ENCODE measurements at places on chromosomes 3 and 15.

GRCh38 chr3:99666201-99666600 is 27.8 kb downstream of the COL8A1 start:
- peak; percentile 62 for DNase-seq

DNA sequence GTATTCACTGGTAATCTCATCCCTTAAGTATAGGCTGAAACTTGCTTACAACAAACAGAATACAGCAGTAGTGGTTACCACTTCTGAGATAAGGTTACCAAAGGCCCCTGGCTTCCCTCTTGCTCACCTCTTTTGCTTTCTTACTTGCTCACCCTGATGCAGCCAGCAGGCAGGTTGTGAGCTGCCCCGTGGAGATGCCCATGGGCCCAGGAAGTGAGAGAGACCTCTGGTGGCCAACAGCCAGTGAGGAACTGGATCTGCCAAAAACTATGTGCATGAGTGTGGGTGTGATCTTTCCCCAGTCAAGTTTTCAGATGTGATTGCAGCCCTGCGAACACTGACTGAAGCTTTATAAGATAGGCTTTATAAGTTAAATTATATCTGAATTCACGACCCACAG is 48.7 kb downstream of the NMNAT3 start:
- peak; percentile 3 for DNase-seq

DNA sequence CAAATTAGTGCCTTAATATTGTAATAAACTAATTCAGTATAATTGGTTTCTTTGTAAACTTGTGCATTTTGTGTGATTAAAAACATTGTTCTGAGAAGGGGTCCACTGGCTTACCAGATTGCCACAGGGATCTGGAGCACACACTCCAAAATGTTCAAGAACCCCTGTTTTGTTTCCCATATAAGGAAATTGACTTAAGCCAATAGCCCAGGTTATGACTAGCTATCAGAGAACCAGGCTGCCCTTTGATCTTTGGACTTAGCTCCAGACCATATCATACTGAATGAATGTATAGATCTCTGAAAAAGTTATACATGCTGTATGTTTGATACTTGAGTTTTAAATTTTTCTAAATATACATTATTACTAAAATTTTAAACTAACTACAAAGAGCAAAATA is 91.7 kb downstream of the NPTN start:
- no peak for DNase-seq

- DNase-seq: no peak
Measured at GRCh38 chr3:32430900-32431299, 39.2 kb downstream of the CMTM7 start.

DNA sequence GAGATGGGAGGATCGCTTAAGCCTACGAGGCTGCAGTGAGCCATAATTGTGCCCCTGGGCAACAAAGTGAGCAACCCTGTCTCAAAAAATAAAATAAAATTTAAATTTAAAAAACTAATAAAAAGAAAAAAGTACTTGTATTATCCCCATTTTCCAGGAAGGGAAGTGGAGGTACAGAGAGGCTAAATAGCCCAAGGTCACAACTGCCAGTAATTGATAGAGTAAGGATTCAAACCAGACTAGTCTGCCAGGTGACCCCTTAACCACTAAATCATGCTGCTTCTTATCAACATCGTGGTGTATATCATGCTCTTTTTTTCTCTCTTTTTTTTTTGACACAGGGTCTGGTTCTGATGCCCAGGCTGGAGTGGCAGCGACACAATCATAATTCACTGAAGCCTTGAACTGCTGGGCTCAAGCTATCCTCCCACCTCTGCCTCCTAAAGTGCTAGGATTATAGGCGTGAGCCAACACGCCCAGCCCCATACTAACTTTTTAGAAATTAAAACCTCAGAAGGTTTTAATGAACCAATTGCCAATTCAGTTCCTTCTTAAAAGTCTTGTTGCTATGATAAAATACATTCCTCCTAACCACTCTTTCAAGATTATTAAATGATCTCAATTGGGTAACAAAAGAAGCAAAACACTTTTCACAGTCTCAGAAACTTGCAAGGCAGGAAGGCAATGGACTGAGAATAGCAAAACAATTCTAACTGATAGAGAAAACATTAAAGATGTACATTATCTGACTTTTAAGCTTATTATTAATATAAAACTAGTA is 30.5 kb downstream of the HERC1 start:
- no peak for DNase-seq

- DNase-seq: peak; percentile 74
Measured at GRCh38 chr3:115692887-115693524, 69.7 kb downstream of the GAP43 start.

GRCh38 chr3:43223670-43224364 is 62.5 kb upstream of the SNRK start:
- peak; percentile 1 for DNase-seq

GRCh38 chr3:10015461-10015904 is 10.8 kb upstream of the FANCD2 start:
- DNase-seq: peak; percentile 27

GRCh38 chr15:80776420-80777045 is 2.6 kb upstream of the CEMIP start:
- peak; percentile 69 for DNase-seq

DNA sequence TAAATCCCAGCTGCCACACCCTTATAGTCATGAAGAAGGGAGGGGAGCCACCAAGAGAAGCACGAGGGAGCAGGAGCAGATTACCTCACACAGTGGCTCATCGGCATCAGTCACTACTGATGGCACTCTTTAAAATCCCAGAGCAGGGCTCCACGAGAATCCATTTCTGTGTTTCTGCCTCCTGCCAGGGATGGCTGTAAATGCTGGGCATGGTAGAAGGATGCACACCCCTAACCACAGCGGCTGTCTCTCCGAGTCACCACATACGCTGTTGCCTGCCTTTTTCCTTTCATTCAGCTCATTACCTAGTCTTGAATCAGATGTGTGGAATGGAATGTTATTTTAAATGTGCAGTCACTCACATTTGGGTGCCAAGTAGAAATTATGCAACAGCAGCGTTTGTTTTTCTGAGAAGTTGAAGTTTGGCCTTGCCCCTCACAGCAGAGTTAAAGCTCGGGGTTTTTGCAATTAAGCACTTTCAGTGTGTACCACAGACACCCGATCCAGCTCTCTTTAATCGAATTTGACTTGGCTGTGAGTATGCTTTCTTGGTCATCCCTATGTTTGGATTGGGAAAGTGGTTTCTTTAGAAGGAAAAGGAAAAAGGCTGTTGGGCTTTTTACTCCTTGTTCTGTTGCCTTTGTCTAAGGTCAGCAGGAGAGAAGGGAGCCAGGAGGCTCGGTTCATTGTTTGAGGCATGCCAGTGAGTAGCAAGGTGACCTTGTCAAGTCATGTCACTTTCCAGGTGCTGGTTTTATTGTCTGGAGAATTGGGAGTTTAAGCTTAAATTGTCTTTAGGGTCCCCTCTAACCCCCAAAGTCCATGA is 284.2 kb upstream of the TPM1 start:
- DNase-seq: peak; percentile 64

DNA sequence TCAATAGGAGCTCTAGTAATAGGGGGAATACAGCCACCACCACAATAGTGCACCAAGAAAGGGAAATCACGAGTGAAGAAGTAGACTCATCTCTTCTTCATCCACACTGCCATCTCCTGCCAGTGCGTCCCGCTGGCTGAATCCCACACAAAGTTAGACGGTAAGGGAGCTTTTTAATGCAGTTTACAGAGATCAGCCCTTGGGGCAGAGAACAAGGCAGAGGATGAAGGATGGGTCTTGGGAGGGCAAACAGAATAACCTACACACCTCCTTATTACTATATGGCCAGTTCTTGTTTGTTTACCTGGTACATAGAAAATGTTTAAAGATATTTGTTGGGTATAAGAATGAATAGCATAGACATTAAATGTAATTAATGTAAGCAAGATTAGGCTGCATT is 11.0 kb upstream of the DPH6 start:
- DNase-seq: no peak

GRCh38 chr3:71016178-71016845 is 567.2 kb downstream of the FOXP1 start:
- DNase-seq: no peak

GRCh38 chr3:12590096-12590495 is 33.2 kb downstream of the MKRN2 start:
- no peak for DNase-seq

GRCh38 chr3:53833700-53834099 is 12.5 kb downstream of the CHDH start:
- DNase-seq: no peak

DNA sequence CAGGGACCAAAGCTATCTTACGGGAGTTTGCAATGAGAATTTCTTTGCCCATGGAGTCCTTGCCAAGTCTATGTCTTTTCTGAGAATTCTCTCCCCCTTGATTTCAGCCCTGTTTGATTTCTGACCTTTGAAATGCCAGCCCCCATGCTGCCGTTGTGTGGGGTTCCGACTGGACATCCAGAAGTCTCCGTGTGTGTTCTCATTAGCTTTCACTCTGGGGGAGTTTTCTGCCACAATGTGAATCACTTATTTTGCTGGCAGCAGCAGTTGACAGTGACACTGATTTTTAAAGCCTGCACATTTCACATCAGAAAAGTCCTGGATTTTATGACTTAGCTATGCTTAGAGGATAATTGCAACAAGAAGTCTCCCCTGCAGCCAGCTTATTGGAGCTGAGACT is 98.4 kb upstream of the CTDSPL start:
- no peak for DNase-seq

DNA sequence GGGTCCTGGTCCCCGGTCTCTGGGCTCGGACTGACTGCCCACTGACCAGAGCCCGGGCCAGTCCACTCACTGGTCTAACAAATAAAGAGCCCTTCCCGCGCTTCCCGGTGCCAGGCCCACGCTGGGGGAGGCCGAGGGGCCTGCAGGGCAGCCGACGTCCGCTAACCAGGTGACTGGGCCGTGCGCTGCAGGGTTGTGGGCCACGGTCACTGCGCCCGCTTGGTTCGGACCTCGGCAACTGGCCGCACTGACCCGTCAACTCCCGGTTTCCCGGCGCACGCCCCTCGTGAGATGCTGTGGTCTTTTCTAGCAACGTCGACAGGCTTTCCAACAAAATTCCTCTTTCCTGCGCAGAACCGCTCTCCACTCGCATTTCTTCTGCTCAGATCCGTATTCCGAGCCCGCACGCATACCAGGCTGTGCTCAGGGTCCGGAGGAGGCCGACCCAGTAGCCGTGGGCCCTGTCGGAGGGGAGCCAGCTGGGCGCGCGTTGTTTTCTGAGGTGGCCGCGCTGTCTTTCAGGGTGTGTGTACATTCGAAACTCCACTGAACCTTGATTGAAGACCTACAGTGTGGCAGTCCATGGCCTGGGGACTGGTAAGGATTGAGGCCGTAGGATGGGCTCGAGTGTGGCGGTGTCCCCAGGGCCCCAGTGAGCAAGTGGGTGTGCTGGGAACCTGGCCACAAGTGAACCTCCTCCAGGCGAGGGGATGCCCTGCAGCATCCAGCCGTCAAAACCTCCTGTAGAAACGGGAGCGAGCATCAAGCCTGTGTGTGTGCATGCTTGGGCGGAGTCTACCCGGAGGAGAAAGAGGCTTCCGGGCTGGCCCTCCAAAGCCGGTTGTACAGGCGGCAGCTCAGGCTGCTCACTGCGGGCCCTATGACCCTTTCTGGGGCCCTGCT is 875 bp upstream of the NT5DC2 start:
- no peak for DNase-seq

DNA sequence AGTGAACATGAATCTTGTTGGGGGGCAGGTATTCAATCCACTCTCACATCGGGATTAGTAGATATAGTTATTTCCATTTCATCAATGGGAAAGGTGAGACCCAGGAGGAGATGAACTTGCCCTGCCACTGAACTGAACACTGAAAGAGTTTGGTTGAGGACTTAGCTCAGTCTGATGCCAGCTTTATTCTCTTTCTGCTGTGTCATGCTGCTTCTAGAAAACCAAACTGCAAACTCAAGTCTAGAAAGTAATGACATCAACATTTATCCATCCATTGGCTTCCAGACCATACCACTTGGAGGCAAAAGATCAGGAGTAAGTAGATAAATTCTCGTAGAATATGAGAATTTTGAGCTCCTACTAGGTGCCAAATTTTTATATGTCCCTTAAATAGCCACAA is 288.0 kb upstream of the CTNNB1 start:
- no peak for DNase-seq

- DNase-seq: no peak
Measured at GRCh38 chr3:32843510-32844321, 25.9 kb downstream of the TRIM71 start.

DNA sequence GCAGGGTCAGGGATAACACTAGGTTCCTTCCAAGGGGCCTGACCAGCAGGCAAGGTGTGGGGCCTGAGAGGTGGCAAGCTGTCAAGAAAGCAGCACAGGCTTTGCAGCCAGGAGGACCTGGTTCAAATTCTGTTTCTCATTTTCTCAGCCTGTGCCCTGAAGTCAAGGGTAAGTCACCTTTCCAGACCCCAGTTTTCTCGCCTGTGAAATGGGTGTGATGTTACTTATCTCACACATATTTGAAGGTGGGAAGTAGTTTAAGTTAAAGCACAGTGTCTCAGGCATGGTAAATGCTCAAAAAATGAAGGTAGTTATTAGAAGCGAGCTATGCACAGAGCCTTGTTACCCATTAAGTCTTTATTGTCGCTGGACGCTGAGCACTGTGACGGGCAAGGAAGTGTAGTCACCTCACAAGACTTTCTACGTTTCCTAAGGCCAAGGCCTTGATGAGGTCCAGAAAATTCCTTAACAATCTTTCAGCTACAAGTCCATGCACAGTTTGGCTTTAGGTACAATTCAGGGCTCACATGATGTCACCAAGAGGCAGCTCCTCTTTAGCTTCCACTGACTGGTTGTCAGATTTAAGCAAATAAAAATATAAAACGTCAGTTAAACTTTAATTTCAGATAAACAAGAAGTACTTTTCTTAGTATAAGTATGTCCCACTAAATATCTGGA is 522.6 kb upstream of the PROK2 start:
- no peak for DNase-seq

DNA sequence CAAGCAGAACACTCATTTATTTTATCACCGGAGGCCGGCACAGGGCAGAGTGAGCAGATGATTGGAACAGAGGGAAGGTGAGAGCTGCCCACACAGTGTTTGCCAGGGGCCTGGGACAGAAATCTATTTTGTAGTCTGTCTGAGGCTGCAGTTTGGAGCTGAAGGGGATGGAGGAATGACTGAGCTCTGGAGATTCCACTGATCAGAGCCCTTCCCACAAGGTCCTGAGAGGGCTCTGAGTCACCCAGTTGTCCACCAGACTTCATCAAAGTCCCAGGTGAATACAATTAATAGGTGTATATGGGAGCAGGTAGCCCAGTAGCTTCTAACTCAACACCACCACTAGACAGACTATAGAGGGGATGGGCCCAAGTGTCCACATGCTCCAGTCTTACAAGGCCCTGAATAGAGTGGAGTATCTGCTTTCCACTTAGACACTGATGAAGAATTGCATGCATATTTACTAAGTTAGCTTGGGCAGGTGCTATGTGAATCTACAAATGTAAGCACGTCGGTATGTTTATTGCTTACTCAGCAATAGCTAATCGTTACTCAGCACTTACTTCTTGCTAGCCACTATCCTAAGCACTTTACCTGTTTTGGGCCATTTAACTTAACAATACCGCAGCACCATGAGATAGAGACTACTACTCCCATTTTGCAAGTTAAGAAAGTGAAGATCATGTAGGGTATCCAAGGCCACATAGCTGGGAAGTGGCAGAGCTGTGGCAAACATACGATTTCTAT is 2.7 kb upstream of the STARD5 start:
- DNase-seq: no peak
